ENCODE measurements at places on chromosomes 3 and 15. TPM values are rescaled to one million over a fixed set of nuclear protein-coding genes. Genes with fewer than 3 reads are reported as not detected.
A peak's percentile ranks its signal among the peaks of the same experiment; 100 is the strongest.

CKMT1A gene
- total RNA-seq = 1.9 TPM

DNA sequence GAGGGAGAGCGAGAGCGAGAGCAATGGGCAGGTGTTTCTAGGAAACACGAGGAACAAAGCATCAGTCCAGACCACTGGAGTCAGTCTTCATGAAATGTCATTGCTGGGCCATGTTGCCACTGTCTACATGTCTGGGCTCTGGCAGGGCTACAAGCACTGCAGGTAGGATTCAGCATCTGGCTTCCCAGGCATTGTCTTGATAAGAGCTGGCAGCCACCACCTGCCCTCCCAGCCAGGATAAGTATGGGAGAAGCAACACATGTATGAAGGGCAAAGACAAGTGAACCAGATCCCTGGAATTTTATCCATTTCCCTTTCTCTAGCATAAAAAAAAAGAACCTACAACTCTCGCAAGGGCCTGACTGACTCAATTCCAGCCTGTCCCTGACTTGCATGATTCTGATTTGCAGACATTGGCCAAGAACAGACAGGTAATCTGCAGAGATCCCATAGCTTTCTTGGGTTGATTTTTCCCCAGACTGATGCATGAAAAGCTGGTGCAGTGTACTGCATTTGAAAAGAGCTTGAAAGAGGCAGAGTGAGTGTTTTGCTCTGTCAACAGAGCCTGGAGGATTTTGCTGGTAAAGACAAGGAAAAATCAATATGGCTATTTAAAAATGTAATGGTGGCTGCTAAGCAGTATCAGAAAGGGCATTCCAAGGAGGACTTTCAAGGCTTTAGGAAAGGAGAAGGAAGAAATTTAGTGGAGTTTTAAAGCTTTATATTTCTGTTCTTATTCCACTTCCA is 157.2 kb upstream of the MYRIP start:
- no peak for DNase-seq

DNA sequence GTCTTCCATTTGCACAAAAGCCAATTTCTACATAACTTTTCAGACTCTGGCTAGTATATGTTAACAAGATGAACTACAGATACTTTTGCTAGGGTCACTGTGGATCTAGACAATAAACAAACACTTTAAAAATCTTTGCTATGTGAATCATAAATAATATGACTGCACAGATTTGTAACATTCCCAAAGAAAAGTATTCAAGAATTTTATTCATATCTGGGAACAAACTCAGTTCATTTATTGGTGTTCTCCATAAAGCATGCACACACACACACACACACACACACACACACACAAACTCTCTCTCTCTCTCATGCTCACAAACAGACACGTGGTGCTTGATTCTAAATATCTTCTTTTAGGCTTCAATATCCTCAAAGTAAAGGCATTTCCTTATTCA is 18.8 kb upstream of the THRB start:
- no peak for DNase-seq

RABL3 gene
- 17.2 TPM for total RNA-seq

- DNase-seq = no peak
These were observed 19.4 kb upstream of the SKOR1 start for GRCh38 chr15:67805666-67806516.

DNA sequence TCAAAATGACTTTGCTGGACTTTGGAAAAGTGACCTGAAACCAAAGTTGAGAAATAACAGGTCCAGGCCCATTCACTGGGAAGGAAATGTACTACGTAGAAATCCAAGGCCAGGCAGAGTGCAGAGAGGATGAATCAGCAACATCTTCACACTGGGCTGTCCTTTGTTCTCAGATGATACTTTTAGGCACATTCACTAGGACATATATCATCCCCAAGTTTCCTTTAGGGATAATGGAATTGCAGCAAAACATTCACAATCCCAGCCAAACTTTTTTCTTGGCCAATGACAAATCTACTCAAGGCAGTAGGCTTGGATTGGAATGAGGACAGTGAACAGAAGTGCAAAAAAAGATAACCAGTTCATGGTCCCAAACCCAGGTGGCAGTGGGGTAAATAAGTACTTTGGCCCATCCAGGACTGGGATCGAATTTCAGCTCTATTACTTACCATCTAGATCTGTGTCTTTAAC is 75.1 kb downstream of the CLDN11 start:
- DNase-seq = no peak

TERC gene
- total RNA-seq = 5.4 TPM

- DNase-seq = no peak
These were observed 500.6 kb upstream of the GOLIM4 start for GRCh38 chr3:168596175-168596823.

- peak; percentile 67 for DNase-seq
These were observed 2.9 kb upstream of the FES start for GRCh38 chr15:90881181-90881977.

LDHAL6B gene
- total RNA-seq = not detected

SAMMSON gene
- total RNA-seq = not detected

- no peak for DNase-seq
These were observed 12.9 kb upstream of the CPNE9 start for GRCh38 chr3:9690451-9691450.

AMOTL2 gene
- 119 TPM for total RNA-seq

DNA sequence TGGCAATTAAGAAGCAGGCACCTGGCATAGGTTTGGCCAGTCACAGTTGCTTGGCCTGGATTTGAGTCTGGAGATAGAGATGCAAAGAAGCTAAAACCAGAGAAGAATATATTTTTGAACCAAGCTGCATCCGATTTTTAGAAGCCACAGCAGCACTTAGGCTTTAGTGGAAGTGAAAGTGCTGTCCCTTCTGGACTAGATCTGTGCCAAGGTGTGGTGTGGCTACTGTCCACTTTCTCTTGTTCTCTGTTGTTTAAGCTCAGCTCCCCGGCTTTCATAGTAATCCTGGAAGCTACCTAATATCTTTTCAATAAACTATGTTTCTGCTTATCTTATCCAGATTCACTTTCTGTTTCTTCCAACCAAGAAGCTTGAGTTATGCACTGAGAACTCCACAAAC is 183.4 kb upstream of the THRB start:
- DNase-seq = no peak
